NCI-H2029 treated with DMSO at 0.1 percent for 48 hours (cell line): ENCODE measurements at places on chromosomes 7 and 10.

DNA sequence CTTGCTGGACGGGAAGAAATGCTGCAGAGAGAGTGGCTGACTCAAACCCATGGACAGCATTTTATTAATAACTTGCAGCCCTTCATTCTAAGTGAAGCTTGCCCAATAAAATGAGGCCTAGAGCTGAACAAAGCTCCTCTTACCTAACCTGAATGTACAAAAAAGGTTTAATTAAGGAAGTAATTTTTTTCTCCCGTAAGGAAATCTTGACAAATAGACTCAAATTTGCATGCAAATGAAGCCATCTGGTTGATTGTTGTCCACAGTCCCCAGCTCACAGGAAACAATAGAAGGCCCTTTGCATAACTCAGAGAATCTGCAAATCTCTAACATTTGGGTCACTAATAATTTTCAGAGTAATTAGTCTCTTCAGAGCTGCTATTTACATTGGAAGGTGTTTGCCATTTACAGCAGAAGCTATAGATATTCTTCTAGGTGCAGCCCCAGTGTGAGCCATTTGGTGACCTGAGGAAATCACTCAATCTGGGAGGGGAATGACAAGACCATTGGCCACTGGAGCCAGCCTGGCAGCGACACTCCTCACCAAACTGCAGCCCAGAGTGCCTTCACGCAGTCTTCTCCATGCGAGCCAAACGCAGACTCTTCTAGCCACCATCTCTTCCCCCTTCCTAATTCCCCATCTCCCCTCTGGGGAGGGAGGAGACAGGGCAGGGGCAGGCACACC lies 483.0 kb upstream of the C7orf33 start:
- DNase-seq, result no peak

GRCh38 chr10:95906677-95907455 lies 909 bp upstream of the CC2D2B start:
- no peak for DNase-seq

DNA sequence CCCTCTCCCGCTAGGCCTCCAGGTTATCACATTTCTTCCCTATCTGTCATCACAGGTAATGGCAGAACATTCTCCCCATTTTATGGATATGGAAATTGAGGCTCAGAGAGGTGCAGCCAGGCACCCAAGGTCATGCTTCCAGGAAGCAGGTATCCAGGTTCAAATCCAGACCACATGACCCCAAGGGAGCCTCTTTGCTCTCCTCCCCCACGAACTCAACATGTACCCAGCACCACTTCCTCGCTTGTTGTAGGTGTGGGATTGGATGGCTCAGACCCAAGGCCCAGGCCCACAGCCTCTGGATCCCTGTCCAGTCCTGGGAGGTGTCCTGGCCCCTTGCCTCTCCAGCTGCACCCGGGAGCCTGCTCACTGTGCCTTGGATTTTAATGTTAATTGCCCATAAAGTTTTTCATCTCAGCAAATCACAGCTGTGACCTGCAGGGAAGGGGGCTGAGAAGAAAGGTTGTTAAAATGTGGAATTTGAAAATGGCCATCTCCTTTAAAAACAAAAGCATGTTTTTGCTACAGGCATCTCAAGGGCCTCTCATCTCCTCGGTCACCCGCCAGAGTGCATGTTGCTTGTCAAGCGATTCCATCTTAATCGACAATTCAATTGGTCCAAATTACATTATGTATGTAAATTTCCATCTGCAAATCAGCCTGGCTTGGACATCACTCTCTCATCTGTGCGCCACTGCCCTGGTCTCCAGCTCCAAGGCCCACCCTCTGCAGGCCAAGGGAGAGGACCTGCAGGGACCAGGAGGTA lies 205.4 kb upstream of the ZMIZ1 start:
- no peak for DNase-seq

GRCh38 chr10:70584366-70584765 lies 18.2 kb downstream of the PRF1 start:
- peak; percentile 50 for DNase-seq

- no peak for DNase-seq
Measured at GRCh38 chr7:69868921-69869320, 270.6 kb downstream of the AUTS2 start.

DNA sequence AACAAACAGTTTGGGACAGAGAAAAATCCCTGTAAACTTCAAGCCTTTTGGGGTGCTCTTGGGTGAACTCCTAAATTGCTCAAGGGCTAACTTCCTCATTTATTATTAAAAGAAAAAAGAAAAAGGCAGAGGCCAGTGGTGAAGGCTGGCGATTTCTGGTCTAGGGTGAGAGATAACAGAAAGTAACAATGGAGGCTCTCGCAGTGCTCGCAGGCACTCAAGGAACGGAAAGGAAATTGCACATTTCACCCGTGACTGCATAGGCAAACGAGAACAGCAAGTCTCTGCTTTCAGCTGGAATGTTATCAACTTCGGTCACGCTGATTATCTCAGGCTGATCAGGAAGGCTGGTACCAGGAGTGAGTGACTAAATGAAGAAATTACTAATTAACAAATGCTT lies 70.7 kb downstream of the PRKAG2 start:
- no peak for DNase-seq

DNA sequence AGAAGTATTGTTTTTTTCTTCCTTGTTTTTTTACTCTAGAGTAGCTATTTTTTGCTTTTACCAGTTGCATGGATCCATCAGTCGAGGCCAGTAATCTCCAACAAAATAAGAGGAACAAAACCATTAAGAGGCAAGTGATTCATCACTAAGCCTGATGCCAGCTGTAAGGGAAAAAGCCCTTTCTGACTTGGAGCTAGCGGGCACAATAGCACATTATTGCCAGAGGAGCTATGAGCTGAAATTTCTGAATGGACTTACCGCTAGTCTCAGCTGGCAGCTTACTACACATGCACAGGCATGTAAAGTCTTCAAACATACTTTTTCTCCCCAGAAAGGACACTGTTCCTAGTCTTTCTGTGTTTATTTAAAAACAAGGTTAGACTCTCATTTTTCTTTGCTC lies 41.6 kb upstream of the PTPRZ1 start:
- no peak for DNase-seq
